ENCODE measurements at places on chromosomes 7 and 10.

- DNase-seq: no peak
Measured at GRCh38 chr10:103493916-103494877, 692 bp downstream of the NEURL1 start.

GRCh38 chr7:105610165-105610930 is 29.1 kb upstream of the EFCAB10 start:
- DNase-seq: no peak

- DNase-seq: no peak
Measured at GRCh38 chr7:74449809-74450397, 3.8 kb upstream of the GTF2IRD1 start.

- no peak for DNase-seq
Measured at GRCh38 chr7:129865093-129865924, 87.5 kb downstream of the UBE2H start.

DNA sequence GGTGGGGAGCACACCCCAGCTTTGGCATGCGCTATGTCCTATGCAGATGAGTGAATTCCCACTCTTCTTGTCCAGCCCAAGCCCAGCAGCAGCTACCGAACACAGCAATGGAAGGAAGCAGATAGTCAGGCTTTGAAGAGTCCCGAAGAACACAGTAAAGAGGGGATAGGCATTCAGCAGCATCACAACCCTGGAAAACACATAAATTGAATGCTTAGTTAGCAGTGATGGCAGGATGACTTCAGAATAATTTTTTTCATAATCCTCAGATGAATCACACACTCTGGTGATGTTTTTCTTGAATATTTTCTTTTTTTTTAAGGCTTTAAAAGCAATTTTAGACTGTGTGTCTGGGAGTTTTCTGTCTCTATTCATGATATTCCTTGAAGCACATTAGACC is 95.8 kb downstream of the CFAP58 start:
- peak; percentile 30 for DNase-seq

DNA sequence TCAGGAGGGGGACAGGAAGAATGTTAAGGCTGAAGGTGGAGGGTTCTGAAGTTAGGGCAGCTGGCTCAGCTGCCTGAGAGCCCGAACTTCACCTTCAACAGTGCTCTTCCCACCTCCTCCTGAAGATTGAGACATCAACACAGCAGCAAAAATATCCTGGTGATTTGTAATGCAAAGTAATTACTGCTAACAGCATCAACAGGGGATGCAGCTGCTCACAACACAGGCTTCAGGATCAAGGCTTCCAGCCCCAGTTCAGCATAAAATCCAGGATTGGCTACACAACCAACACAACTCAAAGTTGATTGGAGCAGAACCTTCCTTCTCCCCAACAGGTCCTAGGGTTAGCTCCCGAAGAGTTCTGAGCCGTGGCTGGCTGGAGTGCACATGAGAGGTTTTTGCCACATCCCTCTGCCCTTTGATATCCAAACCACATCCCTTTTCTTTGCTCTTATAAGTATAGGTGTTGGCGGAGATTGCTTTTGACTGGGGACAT is 242.4 kb downstream of the KIAA1217 start:
- DNase-seq: no peak

GRCh38 chr7:50211130-50212015 is 93.1 kb upstream of the IKZF1 start:
- no peak for DNase-seq

GRCh38 chr7:133950855-133951254 is 176.3 kb upstream of the LRGUK start:
- no peak for DNase-seq

DNA sequence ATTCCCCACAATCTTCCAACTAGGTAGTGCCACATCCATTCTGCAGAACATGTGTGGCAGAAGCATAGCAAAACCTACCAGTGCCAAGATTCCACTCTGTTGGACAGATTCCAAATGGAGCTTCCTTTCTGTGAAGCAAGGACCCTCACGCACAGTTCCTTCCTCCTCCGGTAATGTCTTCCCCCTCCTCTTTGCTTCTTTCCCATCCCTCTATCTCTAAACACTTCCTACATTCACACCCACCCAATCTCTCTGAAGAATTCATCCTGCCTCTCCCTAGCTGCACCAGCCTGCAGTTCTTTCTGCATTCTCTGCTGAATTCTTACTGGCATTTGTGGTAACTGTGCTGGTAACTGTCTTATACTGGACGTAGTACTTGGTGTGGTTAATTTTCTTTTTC is 124.9 kb downstream of the RNLS start:
- no peak for DNase-seq
